Smooth muscle cell of trachea (primary cell): ENCODE measurements at places on chromosomes 6 and 20. TPM values are rescaled to one million over a fixed set of nuclear protein-coding genes. Genes with fewer than 3 reads are reported as not detected.

Gene KCNK16
- total RNA-seq: not detected in 2 replicates

Gene PTCHD4
- total RNA-seq: 0.15 and 3.5 TPM in 2 replicates

Gene TPBG
- 69.0 and 71.4 TPM in 2 replicates for total RNA-seq

Gene DDX43
- 0.33 and 1.6 TPM in 2 replicates for total RNA-seq

Gene PAK5
- total RNA-seq: under 0.01 TPM in 1 of 2 replicates, not detected in the other

Gene ZNF311
- total RNA-seq: 1.8 and 1.9 TPM in 2 replicates

Gene DPPA5
- total RNA-seq: not detected in 2 replicates

Gene IYD
- total RNA-seq: not detected in 2 replicates

Gene TBXT
- not detected in 2 replicates for total RNA-seq

Gene TXLNB
- total RNA-seq: 2.3 and 4.1 TPM in 2 replicates

Gene MMP24OS
- total RNA-seq: 16.0 and 35.1 TPM in 2 replicates

Gene TPD52L1
- total RNA-seq: 4.9 and 10.8 TPM in 2 replicates

Gene CST4
- total RNA-seq: not detected in 2 replicates

Gene GHRH
- not detected in 2 replicates for total RNA-seq

Gene KIF25
- total RNA-seq: not detected in 2 replicates

Gene LAMA5
- 90.0 and 101 TPM in 2 replicates for total RNA-seq

Gene AVP
- total RNA-seq: not detected in 2 replicates

Gene PPARD
- 11.2 and 11.7 TPM in 2 replicates for total RNA-seq

Gene TMC2
- total RNA-seq: not detected in 2 replicates

Gene RGS17
- 13.4 and 25.5 TPM in 2 replicates for total RNA-seq

Gene MACROD2
- 0.50 and 1.5 TPM in 2 replicates for total RNA-seq
